ENCODE measurements at places on chromosomes 16 and 17.
A peak's percentile ranks its signal among the peaks of the same experiment; 100 is the strongest.

GRCh38 chr16:779561-779960 lies 8.6 kb downstream of the RPUSD1 start:
- DNase-seq = no peak

GRCh38 chr17:73498176-73498575 lies 146.1 kb downstream of the SDK2 start:
- DNase-seq = no peak

DNA sequence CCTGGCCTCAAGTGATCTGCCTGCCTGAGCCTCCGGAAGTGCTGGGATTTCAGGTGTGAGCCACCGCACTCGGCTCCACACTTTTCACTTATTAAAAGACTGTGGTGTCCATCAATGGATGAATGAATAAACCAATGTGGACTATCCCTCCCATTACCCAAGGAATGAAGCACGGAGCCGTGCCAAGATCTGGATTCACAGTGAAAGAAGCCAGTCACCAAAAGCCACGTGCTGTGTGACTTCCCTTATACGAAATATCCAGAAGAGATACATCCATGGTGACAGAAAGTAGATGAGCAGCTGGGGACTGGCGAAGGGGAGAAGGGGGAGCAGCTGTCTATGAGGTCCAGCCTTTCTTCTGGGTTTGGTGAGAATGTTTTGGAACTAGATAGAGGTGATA lies 48.2 kb upstream of the STH start:
- DNase-seq = no peak

- no peak for DNase-seq
Measured at GRCh38 chr17:75894049-75894733, 2.6 kb downstream of the TRIM65 start.

GRCh38 chr17:43714465-43715149 lies 44.0 kb downstream of the SOST start:
- no peak for DNase-seq

DNA sequence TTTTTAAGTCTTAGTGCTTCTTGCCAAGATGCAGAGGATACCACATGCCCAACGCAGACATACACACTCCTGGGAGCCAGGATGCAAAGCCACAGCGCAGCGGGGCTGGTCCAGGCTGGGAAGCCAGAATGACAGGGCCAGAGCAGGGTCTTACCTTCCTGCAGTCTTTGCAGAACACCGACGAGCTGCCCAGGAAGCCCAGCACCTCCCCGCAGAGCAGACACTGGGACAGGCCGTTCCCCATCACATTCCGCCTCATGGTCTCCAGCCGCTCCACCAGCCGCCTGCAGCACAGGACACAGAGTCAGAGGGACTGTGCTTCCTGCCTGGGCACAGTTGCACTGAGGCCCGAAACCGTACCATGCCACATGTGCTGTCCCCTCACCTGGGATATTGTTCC lies 33.3 kb downstream of the RPH3AL start:
- DNase-seq = peak; percentile 46

GRCh38 chr17:12107905-12108304 lies 87.2 kb downstream of the MAP2K4 start:
- no peak for DNase-seq

DNA sequence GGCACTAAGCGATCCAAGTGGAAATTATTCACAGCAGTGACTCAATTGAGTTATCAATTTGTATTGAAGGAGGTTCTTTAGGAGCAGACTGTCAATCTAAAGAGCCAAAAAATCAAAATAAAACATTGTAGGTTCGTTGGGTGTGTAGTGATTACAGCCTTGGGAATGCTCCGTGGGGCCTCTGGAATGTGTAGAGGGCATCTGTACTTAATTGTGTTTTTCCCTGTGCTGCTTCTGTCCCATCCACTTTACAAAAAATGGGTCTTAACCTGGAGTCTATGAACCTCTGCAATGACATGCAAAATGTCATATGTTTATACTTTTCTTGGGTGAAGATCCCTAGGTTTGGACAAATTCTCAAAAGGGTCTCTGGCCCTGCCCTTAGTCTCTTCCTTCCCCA lies 215.1 kb downstream of the CCDC182 start:
- no peak for DNase-seq
